Mesendoderm (in vitro differentiated cells): ENCODE measurements at places on chromosomes 2 and 18.

DNA sequence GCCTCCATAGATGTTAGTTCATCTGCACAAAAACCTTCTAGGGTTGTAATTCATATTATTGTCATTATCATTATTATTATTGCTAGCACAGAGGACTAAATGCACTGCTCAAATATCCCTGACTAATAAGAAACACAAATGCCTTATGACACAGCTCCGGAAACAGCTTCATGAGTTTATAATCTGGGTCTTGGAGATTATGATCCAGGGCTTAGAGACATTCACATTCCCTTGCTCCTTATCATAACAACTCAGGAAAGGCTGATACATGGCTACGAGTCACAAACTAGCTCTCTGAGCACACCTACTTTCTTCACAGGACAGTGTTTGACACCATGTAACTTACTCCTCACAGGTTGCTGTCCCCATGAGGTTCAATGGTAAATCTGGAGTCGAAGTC is 102.2 kb upstream of the TTC39C start:
- DNase-seq, result peak; percentile 45

DNA sequence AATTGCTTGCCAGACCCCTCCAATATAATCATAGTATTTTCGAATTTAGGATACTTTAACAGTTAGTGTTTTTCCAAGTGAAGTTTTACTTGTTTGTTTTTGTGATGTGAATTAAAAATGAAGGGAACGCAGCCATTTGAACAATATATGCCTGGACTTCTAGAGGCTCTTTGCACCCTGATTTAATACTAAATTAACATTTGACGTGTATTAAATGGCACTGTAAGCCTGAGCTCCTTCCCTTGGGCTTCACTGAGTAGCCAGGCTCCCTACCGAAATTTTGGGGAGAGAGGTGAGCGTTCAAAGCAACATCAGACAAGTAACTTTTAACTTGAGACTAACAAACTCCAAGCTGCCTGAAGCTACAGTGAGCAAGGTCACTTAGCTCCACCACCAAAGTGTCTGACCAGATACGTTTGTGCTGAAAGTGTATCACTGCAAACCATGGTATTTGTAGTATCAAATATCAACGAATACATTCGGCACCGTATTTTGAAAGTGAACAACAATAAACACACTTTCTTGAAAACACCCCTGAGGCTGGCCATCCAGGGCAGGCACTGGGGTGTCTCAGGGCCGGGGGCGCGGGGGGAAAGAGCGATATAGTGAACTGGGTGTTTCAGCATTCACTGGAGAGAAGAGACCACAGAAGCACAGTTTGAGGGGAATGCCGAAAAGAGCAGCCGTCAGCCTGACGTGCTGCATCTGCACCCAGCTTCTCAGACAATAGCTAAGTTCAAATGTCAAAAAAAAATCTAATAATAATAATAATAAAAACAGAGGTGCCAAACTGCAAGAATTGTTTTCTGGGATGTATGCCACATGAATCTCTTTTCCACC is 7.7 kb upstream of the POU3F3 start:
- peak; percentile 22 for DNase-seq

- DNase-seq, result no peak
Measured at GRCh38 chr18:25737710-25738311, 352.6 kb downstream of the SS18 start.

- DNase-seq, result no peak
Measured at GRCh38 chr2:8541636-8542035, 140.2 kb upstream of the ID2 start.

GRCh38 chr2:128304715-128305554 is 13.7 kb downstream of the HS6ST1 start:
- DNase-seq, result peak; percentile 71
